ENCODE measurements at places on chromosomes 3 and 15.

GRCh38 chr3:188391592-188391991 lies 237.6 kb downstream of the LPP start:
- no peak for DNase-seq

DNA sequence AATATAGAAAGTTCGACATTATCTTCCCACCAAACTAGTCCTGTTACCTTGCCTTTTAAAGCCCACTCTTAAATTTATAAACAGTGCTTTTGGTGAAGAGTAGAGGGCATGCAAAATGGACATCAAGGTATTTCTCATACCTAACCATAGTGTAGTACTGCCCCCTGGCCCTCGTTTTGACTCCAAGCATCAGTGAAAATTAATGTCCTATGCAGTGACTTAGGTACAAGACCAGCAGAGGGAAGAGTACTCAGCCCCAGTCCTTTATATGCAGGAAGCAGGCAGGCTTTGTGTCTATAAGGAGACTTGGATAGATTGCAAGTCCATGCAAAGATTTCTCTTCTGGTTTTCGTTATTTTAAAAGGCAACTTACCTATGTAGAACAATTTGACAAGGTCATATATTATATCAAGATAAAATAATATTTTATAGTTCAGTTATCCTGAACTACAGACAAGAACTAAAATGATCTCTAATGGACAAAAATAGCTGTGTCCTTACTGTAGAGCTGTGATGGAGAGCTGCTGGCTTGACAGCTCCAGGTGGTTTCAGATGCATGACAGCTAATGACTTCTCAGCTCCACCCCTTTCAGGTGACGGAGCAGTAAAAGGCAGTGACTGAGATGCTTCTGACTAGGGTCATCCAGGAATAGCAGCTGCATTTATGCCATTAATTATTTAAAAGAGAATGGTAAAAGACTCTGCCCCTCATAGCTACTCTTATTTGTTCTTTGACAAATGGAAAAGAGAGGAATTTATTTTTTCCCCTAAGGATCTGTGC lies 646.1 kb downstream of the SQOR start:
- DNase-seq = no peak

GRCh38 chr3:12582730-12583129 lies 25.8 kb downstream of the MKRN2 start:
- DNase-seq = no peak

- no peak for DNase-seq
These were observed 2.2 kb downstream of the USP3 start for GRCh38 chr15:63506537-63507035.

DNA sequence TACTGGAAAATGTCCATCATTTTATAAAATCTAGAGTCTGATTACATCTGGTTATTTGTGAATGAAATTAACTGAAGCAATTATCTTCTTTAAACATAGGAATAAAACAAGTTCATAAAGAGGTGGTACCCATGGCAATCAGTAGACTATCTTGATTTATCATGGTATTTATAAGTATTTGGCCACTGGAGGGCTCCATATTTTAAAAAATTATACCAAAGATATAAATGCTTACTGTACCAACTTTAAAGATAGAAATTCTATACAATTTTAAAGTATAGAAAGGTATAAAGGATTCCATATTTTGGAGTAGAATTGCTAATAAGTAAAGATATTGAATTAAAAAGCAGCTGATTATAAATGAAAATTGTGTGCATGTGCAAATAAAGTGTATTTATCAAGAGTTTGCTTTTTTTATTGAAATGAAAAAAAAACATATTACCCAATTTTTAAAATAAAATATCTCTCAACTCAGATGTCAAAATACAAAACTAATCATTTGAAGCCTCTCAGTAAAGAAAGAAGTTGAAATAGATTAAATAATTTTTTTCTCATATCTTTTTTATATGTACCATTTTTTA lies 105.3 kb downstream of the BBX start:
- DNase-seq = no peak

DNA sequence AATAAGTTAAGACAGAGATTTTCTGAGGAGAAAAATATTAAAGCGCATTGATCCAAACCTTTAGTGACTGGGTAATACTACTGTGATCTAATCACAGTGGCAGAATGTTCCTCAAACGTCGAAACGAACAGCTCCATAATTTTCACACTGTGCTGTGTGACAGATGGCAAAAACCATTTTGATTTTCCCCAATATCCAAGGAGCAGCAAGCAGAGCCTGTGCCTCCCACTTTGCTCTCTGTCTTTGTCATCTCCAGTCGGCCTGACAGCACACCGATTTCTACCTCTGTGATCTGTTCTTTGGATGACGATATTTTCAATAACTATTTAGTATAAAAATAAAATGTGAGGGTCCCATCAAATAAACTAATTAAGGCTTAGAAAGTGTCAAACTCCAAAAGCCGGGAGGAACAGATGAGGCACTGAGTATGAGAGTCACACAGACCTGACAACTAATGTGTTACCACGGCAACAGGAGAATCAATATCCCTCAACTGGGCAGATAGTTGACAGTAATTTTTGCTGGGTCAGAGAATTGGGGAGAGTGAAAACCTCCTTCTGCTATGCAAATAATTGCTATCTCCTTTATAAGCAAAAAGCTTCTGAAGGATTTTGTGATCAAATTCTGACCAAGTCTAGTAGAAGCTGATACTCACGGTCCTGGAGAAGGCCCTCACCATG lies 489.1 kb upstream of the CFAP20DC start:
- no peak for DNase-seq

- DNase-seq = no peak
These were observed 18.4 kb downstream of the CYFIP1 start for GRCh38 chr15:22961762-22962161.

DNA sequence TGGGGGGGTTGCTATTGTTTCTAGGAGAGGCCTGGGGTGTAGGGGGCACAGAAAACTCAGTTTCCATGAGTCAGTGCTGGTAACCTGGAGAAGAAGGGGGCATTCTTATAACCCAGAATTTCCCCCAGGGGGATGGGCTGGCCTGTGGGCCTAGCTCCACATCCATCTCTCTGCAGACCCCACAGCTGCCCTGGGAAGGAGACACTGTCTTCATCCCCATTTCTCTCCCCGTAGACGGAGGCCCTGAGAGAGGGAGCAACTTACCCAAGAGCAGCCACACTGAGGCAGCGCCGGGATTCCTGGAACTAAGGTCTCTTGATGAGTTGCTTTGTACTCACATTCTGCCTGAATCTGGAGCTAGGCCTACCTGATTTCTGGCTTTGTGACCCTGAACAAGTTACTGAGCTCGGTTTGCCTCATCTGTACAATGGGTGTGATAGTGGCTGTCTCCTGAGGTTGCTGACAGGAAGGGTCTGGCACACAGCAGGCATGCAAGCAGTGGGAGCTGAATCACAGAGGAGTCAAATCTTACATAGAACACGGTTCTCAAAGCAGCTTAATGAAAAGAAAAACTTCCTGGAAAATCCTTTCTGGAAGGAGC lies 55.0 kb upstream of the LCTL start:
- DNase-seq = no peak

DNA sequence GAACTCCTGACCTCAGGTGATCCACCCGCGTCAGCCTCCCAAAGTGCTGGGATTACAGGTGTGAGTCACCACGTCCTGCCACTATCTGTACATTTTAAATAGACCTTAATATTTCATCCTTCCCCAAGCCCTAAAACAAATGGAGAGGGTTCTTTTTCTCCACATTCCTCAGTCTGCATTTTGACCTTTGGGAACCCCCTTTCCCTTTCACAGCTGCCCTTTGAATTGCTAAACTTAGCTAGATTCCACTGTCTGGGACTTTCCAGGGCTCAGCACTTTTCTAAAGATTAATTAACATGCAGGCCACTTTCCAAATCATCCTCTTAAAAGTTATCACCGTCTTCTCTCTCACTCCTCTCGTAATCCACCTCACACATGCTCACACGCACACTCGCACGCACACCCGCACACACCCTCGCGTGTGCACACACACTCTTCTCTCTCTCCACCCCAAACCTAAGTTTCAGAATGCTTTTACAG lies 124.2 kb downstream of the TMCO5A start:
- DNase-seq = no peak

DNA sequence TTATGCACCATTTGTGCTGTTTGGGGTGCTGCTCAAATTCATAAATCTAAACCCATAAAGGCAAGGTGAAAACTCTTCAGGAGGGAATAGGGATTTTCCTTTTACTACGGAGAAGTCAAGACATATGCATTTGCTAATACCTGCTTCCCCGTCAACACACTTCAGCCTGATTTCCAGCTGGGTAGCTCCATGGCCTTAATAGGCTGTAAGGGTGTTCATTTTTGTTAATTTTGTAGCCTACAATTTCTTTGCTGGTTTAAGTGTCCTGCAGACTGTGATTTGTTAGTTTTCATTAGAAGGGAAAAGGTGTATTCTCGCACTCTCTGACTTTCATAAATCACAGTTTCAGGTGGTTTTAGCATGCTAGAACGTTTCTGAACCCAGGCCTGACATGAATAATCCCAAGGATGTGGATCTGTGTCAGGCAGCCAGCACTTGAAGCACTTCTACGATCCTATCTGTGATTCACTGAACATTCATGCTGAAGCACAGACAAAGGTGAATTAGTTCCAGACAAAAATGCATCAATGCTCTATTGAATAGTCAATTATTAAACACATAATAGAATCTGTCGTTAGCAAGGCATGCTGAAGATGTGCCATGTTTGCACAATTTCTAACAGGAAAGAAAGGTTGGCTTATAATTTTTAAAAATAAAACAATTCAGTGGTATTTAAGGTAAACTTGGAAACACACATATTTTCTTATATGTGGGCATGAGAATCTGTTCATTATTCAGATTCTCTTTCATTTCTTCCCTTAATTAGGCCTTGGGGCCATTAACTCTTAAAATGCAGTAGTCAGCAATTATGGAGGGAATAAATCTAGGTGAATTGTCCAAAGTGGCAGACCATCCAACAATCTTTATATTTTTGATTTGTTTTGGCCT lies 17.9 kb upstream of the NMNAT3 start:
- no peak for DNase-seq

DNA sequence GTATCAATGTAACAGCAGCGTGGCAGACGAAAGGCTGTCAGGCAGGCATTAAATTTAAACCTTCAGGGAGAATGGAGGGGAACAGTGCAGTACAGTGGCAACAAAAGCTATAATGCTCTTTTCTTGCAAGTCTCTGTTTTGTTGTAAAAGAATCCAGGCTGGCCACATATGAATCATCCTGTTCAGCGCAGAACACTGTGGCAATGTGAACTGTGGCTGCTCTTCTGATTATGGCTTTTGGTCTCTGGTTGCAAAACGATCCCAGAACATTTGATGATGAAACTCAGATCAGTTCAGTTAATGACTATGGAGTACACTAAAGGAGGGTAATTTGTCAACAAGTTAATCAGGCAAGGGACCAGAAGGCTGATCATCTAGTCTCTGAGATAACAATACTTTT lies 219.7 kb upstream of the SGO1 start:
- no peak for DNase-seq

GRCh38 chr15:90463381-90463780 lies 66.3 kb upstream of the CRTC3 start:
- DNase-seq = no peak

GRCh38 chr15:66749841-66750575 lies 48.0 kb downstream of the SMAD6 start:
- peak; percentile 10 for DNase-seq

DNA sequence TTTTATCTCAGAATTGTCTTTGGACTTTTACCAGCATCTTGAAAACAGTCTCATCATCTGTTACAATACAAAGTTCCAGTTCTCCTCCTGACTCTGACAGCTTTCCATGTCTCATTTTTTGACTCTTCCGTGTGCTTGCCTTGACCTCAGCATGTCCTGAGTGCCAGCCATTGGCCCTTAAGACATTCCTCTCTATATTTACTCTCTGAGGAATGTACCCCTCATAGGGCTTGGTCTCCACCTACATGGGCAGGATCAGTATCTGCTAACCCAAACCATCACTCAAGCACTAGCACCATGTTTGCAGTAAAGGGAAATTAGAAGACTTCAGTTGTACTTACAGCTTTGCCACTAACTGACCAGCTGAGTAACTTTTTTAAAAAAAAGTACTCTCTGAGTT lies 16.2 kb downstream of the ANKUB1 start:
- no peak for DNase-seq

Measured in right cardiac atrium (tissue), 5 donors.